ENCODE measurements at places on chromosomes 7 and 10.

DNA sequence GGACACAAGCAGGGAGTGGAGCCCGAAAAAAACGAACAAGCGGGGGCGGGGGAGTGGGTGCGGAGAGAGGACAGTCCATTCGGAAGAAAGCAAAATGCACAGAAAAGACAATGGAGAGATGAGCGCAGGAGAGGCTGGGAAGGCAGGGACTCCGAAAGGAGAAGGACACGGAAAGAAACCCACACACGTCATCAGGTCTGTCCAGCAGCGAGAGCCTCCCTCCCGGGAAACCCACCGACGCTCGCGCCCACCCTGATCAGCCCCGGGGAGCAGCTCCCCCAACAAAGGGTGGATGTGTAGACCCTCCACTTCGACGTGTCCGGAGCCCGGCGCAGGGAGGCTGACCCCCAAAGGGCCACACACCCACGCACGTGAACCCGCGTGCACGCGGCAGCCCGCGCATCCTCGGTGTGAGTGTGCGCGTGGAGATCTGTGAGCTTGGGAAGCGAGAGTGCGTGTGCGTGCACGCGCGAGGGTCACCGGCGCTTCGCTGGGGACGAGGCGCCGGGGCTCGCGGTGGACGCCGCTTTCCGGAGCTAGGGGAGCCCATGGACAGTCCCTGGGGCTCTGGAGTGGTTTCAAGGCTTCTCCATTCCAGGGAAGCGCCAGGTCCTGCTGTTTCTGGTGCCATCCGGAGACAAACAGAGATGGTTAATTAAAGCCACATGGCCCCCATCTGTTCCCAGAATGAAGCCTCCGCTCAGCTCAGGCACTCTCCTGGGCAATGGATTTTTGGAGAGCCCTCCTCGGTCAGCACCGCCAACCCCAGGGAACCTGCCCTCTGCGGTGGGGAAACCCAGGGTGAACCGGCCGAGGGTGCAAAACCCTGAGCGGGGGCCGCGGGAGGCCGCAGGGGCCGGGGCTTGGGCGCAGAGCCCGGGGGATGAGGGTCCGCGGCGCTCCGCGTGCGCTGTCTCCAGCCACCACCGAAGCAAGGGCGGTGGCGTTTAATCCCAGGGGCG lies 916 bp downstream of the LAMB1 start:
- H3K4me3 ChIP-seq: peak overlapping the region; percentile 95
- no peaks in the 10 kb centered on the region for H3K27me3 ChIP-seq
- peaks cover 55% of the 10 kb centered on the region for H3K4me1 ChIP-seq
- no peak for DNase-seq

GRCh38 chr7:122369756-122370155 lies 65.2 kb upstream of the FEZF1 start:
- no peaks in the 10 kb centered on the region for H3K27me3 ChIP-seq
- no peak overlapping the region for H3K4me3 ChIP-seq
- no peak for DNase-seq
- no peaks in the 10 kb centered on the region for H3K36me3 ChIP-seq
- H3K27ac ChIP-seq: no peak overlapping the region

DNA sequence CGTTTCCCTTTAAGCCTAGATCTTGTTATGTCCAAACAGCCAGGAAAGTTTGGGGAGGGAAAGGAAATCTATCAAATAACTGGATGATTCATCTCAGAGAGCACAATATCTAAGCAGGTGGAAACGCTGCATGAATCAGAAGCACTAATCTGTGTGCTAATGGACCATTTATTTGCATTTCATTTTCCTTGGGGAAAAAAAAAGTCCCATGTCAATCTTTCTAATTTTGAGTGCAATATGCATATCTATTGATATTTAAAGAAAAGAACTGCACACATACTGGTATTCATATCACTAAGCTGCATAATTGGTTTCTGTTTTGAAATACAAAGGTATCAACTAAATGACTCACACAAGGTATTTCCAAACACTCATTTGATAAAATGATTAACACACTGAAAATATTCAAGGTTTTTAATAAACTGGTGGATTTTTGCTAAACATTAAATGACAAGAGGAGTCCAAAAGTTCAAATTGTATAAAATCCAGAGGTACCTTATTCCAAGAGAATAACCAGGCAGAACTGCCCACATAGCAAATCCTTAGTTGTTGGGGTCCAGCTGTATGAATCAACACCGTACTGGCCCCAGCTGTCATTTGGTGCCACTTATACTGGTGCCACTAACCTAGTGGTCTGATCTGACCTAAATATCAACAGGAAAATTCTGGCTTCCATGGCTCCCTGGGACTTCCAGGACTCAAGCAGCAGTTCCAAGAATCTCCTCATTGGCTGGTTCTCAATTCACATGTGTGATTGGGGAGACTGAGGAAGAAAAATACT lies 122.2 kb upstream of the SP4 start:
- H3K27me3 ChIP-seq: no peaks in the 10 kb centered on the region
- H3K27ac ChIP-seq: no peak overlapping the region
- no peaks in the 10 kb centered on the region for H3K36me3 ChIP-seq
- peak; percentile 75 for DNase-seq
- no peak overlapping the region for H3K4me3 ChIP-seq

DNA sequence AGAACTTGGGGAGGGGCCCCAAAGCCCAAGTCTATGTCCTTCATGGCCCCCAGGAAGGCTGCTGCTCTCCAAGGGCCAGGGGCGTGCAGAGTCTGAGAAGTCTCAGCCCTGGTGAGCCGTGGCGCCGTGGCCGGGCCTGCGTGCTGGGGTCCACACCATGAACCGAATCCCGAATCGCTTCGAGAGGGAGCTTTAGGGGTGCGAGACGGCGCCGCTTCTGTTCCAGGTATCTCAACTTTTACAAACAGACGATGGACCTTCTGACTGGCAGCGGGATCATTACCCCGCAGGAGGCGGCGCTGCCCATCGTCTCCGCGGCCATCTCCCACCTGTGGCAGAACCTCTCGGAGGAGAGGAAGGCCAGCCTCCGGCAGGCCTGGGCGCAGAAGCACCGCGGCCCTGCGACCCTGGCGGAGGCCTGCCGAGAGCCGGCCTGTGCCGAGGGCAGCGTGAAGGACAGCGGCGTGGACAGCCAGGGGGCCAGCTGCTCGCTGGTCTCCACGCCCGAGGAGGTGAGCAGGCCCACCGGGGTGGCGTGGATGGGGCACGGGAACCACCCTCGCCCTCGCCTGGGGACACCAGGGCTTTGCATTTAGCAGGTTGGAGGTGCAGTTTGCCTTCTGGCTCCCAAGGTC lies 12.7 kb downstream of the STRA8 start:
- peaks cover 11% of the 10 kb centered on the region for H3K27me3 ChIP-seq
- no peak overlapping the region for H3K27ac ChIP-seq
- no peak for DNase-seq
- no peaks in the 10 kb centered on the region for H3K36me3 ChIP-seq
- H3K4me3 ChIP-seq: no peak overlapping the region

DNA sequence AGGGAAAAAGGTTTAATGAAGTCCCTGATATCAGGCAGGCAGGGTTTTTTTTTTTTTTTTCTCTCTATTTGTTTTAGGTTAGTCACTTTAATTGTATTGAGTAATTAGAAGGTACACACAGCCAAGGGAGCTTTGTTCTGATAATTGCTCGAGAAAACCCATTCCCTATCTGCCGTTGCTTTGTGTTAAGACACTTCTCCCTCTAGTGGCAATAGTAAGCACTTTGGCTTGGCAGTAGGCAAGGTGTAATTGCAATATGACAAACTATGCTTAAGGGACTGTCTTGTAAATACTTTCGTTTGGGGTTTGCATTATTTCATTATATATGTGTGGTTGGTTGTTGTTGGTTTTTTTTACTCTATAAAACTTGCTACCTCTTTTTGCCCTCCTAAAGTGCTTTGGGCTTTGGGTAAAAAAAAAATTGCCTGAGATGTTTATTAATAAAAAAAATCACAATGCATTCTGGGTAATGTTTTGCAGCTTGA lies 113.4 kb downstream of the BTRC start:
- no peaks in the 10 kb centered on the region for H3K36me3 ChIP-seq
- H3K27me3 ChIP-seq: no peaks in the 10 kb centered on the region
- no peak overlapping the region for H3K27ac ChIP-seq

GRCh38 chr10:104334561-104334960 lies 3.7 kb downstream of the ITPRIP start:
- H3K4me3 ChIP-seq: no peak overlapping the region
- H3K36me3 ChIP-seq: peaks cover 2% of the 10 kb centered on the region
- peaks cover 63% of the 10 kb centered on the region for H3K4me1 ChIP-seq

DNA sequence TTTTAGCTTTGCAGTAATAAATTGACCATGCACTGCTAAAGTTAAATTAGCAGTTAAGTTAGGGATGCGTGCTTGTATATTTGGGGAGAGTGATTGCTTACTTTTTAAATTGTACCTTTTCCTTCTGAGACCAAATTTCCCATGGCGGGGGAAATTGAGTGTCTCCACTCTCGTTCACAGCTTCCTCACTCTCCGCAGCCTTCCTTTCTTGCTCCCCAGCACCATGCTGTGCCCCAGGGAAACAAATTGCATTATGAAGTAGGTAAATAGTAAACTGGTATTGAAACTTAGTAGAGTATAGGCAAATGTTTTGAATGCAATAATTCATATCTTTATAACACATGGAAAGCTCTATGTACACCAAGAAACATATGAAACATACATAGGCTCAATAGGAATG lies 85.4 kb downstream of the MALRD1 start:
- no peak for DNase-seq
- H3K27me3 ChIP-seq: no peaks in the 10 kb centered on the region
- no peak overlapping the region for H3K4me3 ChIP-seq
- H3K27ac ChIP-seq: no peak overlapping the region

- no peak for DNase-seq
- H3K27me3 ChIP-seq: no peaks in the 10 kb centered on the region
Observed at GRCh38 chr10:130424418-130424817, 288.2 kb downstream of the GLRX3 start.

GRCh38 chr10:33749067-33749735 lies 414.7 kb upstream of the NRP1 start:
- H3K27ac ChIP-seq: no peak overlapping the region
- no peaks in the 10 kb centered on the region for H3K36me3 ChIP-seq
- no peak overlapping the region for H3K4me3 ChIP-seq
- DNase-seq: no peak

DNA sequence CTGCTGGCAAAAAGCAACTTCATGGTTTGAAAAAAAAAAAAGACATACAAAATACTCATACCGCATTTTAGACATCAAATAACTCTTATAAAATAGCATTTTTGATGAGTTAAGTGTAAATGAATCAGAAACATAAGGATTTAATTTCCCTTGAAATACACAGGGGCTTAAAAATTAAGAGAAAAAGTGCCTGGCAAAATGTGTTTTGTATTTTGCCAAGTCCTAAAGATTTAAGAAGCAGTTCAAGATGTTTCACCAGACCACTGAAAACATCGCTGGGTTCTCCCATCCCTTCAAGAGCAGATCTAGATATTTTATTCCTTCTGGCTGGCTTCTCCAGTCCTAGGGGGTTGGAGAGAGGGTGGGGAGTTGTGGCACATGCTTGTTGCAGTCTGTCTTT lies 396.4 kb downstream of the INHBA start:
- DNase-seq: no peak
- H3K4me3 ChIP-seq: no peak overlapping the region
- no peaks in the 10 kb centered on the region for H3K27me3 ChIP-seq
- no peaks in the 10 kb centered on the region for H3K36me3 ChIP-seq
- H3K27ac ChIP-seq: no peak overlapping the region

DNA sequence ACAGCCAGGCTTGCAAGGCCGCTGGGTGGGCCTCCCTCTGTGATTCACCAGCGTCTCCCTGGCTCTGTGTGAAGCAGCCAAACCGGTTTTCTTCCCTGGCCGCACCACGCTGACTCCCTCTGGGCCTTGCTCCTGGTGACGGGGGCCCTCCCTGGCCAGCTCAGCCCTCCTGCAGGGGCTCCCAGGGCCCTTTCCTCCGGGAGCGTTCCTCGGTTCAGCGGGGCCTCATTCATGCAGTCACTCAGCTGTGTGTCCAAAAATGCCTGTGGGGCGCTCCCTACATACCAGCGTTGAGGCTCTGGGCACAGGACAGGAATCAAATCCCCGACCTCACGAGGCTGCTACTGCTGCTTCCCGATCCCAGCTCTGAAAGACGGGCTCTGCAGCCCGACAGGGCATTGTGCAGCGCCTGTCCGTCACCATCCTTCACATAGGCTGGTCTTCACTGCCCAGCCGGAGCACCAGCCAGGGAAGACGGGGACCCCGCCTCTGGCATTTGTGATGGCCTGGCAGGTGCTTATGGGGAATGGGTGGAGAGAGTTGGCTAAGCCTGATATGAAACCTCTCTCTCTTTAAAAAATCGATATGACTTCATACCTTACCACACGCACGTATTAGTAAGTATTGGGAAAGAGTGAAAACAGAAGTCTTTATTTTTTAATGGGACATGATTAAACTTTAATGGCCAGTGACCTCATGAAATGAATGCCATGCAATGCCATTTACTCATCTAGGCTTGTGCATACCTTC lies 110.0 kb upstream of the SHH start:
- DNase-seq: no peak
- no peaks in the 10 kb centered on the region for H3K27me3 ChIP-seq
- H3K4me1 ChIP-seq: peaks cover 2% of the 10 kb centered on the region
- H3K36me3 ChIP-seq: no peaks in the 10 kb centered on the region

DNA sequence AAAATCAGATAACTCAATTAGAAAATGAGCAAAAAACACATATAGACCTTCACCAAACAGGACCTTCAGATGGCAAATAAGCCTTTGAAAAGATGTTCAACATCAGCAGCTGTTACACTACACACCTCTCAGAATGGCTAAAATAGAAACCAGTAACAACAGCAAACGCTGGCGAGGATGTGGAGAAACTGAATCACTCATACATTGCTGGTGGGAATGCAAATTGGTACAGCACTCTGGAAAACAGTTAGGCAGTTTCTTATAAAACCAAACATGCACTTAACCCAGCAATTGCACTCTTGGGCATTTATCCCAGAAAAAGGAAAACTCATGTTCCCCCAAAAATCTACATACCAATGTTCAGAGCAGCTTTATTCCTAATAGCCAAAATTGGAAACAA lies 37.7 kb upstream of the SMARCD3 start:
- no peak overlapping the region for H3K4me3 ChIP-seq
- H3K27ac ChIP-seq: no peak overlapping the region
- H3K27me3 ChIP-seq: peaks cover 9% of the 10 kb centered on the region
- no peaks in the 10 kb centered on the region for H3K4me1 ChIP-seq

- DNase-seq: no peak
- no peak overlapping the region for H3K27ac ChIP-seq
- peaks cover 2% of the 10 kb centered on the region for H3K36me3 ChIP-seq
- H3K4me1 ChIP-seq: no peaks in the 10 kb centered on the region
- no peak overlapping the region for H3K4me3 ChIP-seq
Observed at GRCh38 chr7:8229927-8230326, 32.0 kb downstream of the ICA1 start.

DNA sequence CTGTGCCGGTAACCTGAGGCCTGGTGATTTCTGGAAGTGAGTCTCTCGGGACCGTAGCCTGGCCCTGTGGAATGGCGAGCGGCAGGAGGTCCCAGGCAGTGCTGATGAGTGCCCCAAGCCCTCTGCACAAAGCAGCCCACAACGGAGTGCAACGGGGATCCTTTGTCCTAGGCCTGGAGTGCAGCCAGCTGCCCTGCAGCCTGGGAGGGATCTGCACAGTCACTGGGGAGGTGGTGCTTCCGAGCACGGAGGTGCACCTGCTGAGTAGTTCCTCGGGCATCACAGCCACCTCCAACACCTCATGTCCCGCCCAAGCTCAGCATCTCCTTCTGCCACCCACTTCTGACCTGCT lies 162.8 kb upstream of the ZMIZ1 start:
- H3K36me3 ChIP-seq: no peaks in the 10 kb centered on the region
- H3K27me3 ChIP-seq: no peaks in the 10 kb centered on the region
- H3K27ac ChIP-seq: no peak overlapping the region

GRCh38 chr10:70619271-70620019 lies 16.9 kb upstream of the PRF1 start:
- DNase-seq: no peak
- no peaks in the 10 kb centered on the region for H3K4me1 ChIP-seq
- no peak overlapping the region for H3K4me3 ChIP-seq
- H3K36me3 ChIP-seq: no peaks in the 10 kb centered on the region
